Cortex of kidney (tissue), 1 donor: ENCODE measurements at places on chromosomes 11 and 22.

DNA sequence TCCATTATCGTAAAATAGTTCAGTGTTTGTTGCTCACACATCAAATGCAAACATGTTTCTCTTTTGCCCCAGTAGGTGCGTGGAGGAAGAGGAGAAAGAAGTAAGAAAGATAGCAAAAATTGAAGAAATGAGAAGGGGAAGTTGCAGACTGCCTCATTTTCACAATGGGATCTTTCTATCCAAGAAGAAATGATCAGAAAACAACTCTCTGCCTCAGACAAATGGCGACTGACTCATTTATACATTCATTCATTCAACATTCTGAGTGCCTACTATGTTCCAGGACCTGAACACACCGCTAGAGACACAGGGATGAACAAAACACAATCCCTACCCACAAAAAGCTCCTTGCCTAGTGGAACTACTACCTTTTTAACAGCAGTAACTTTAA, 367 bp downstream of the HPS5 start:
- no peak for DNase-seq

DNA sequence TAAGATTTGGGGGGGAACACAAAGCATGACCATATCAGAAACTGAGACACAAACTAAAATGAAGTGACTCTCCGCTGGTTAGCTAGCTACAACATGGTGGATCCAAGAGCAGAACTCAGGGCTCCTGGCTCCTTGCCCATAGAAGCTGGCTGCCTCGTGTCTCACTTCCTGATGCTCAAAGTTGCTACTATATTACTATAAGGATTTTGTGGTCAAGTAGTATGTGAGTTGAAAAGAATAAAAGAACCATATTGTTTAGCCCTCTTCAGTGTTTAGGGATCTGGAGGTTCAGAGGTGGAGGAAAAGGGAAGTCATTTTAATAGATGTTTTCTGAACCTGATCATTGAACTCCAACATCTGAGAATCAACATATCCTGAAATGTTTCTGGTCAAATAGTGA, 16.9 kb upstream of the SIK2 start:
- no peak for DNase-seq

DNA sequence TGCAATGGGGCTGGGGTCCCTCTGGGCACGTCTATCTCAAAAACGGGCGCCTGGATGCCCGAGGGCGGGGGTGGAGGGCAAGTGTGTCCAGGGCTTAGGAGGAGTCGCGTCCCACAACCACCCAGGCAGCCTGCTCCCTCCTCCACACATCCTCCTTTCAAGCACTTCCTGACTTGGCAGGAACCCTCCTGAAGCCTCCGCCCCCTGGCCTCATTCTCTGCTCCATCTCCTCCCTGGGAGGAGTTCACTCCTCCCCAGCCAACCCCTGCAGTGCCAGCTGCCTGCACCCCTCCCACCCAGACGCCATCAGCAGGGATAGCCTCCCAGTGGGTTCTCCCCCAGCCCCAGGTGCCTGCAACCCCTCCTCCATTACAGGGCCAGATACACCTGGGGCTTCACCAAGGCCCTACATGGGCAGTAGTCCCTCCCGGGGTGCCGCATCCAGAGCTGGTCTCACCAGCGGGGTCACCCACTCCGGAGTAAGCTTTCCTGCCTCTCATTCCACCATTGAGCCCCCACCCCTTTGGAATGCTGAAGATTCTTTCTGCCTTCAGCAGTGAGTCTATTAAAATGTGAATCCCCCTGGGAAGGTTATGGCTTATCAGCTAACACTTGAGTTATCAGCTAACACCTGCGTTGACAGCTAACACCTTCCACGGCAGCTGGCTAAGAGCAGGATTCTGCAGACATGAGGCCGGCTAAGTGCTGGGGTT, 24.4 kb downstream of the RTN4R start:
- DNase-seq, result no peak

GRCh38 chr11:92955860-92956259, 13.6 kb upstream of the MTNR1B start:
- DNase-seq, result no peak

DNA sequence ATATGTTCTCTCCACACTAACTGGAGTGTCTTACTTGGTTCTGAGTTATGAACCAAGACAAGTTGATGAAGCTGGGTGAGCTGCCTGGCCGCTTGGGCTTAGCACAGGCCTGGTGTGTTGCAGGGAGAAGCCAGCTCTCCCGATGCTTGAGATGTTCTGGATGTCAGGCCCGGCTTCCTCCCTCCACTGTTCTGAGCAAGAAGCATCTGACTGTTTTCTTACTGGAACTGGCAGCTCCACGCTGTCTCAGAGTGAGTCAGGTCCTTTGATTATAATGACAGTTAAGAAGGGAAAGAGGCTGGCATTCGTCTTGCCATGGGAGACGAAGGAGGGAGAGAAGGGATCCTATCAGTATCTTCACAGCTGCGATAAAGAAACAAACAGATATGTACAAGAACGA, 46.5 kb upstream of the CRTAM start:
- no peak for DNase-seq

DNA sequence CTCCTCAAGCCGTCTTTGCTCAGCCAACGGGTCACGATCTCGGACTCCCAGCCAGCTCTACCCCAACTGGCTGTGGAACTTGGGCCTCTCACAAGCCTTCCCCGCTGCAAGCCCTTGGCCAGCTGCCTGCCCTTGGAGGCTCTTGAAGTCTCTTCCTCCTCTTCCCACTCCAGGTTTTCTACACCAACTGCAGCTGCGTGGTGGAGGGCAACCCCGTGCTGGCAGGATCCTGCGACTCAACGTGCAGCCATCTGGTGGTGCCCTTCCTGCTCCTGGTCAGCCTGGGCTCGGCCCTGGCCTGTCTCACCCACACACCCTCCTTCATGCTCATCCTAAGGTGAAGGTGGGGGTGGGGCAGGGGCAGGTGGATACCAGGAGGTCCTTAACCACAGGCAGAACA, 40.5 kb upstream of the TPBGL start:
- no peak for DNase-seq

- no peak for DNase-seq
Observed at GRCh38 chr11:103228807-103229206, 119.6 kb downstream of the DYNC2H1 start.

DNA sequence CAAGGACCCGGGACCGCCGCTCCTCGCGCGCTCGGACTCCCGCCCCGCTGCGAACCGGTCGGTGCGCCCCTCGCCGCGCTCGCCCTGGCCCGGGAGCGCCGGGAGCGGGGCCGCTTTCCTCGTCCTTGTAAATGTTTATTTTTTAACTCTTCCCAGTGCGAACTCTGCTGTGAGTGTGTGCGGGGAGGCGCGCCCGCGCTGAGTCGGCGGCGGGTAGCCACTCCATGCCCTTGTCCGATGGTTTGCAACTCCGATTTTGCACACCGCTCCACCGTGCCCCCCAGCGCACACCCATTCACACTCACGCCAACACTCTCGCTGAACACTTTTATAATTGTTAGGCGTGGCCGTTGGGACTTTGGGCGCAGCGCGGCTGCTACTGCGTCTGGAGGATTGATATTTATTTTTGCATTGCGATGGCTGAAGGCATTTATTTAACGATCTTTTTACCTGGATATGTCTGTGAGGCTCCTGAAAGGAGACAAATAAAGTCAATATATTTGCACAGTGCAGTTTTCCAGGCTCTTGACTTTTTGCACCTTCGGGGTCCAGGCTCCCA, 1.0 kb downstream of the C11orf96 start:
- DNase-seq, result no peak

- no peak for DNase-seq
Observed at GRCh38 chr11:34161812-34162492, 56.5 kb downstream of the NAT10 start.

DNA sequence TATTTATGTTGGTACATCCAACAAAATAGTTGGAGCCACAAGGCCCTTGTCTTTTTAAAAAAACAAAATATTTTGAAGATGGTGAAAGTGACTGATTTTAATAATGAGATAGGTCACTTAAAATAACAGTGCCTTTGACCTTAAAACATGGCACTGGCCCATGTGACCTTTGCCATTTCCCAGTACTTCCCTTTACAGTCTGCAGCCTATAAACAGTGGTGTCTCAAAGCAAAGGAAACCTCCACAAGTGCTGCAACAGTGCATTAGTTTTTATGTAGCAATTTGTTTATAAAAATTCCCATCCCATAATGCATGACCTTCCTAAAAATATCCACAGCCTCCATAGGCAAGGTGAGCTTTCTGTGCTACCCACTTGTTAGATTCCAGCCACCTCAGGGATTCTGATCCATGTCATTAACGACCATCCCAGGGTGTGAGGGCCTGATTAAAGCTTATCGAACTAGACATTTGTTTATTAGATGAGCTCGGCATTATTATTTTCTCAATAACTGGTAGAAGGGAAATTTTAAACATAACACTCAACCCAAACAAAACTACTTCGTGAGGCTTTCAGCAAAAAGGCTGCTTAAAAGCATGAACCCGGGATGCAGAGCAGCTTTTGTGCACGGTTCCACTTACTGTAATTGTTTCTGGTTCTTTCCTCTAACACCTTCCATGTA, 28.0 kb upstream of the CRKL start:
- no peak for DNase-seq

- no peak for DNase-seq
Observed at GRCh38 chr11:6251120-6251733, 8.4 kb upstream of the CCKBR start.

DNA sequence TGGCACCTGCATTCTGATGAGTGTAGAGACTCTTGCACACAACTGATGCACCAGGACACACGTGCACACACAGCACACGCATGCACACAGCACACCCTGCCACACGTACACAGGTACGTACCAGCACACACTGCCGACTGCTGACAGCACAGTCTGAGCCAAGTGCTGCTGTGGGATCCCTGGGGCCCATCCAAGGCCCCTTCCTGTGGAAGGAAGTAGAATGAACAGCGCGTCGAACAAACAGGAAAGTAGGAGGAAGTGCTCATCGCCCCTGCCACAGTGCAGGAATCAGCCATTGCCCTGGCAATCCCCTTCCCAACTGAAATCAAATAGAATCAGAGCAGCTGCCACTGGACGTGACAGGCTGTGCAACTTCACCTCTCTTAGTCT, 57.9 kb downstream of the CD82 start:
- DNase-seq, result no peak

DNA sequence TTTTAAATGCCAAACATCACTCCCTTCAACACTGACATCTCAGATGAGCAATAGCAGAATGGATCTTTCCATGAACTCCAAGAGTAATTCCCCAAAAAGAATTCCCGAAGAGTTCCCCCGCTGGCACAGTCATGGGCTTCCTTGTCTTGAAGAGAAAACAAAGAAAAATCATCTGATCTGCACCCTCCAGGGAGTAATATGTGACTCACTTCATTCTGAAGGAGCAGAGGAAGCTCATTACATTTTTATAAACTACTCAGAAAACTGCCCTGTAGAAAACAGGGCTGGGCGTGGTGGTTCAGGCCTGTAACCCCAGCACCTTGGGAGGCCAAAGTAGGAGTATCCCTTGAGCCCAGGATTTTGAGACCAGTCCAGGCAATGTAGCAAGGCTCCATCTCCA, 35.7 kb downstream of the CELSR1 start:
- DNase-seq, result no peak

GRCh38 chr11:45560913-45561281, 104.5 kb downstream of the CHST1 start:
- no peak for DNase-seq

GRCh38 chr11:10653946-10654810, 39.4 kb downstream of the IRAG1 start:
- DNase-seq, result no peak

GRCh38 chr11:65885808-65886536, 2.3 kb downstream of the FIBP start:
- no peak for DNase-seq

DNA sequence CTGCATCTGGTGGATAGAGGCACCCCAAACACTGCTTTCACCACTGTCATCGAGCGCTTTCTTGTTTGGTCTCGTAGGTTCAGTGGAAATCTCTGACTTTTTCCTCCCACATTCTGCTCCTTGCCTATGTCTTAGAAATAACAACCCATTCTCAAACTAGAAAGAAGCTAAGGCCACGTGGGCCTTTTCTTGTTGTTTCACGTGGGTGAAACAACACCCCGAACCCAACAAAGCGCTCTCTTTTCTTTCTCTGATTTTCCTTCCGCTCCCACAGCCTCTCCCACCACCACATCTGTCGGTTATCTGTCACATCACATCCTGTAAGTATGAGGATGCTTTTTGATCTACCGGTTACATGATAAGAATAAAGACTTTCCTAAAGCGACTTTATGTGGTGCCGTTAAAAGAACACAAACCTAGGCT, 77.1 kb downstream of the LINC01488 start:
- DNase-seq, result no peak

- DNase-seq, result no peak
Observed at GRCh38 chr11:78961937-78962701, 387.5 kb upstream of the NARS2 start.

- DNase-seq, result no peak
Observed at GRCh38 chr11:42311514-42311913, 852.1 kb upstream of the LRRC4C start.

- no peak for DNase-seq
Observed at GRCh38 chr11:126800009-126800408, 200.6 kb downstream of the KIRREL3 start.

- no peak for DNase-seq
Observed at GRCh38 chr22:23380230-23380573, 199.9 kb downstream of the IGLL1 start.

GRCh38 chr11:113562576-113562975, 87.4 kb upstream of the DRD2 start:
- no peak for DNase-seq

GRCh38 chr11:74397501-74398243, 561 bp downstream of the PGM2L1 start:
- no peak for DNase-seq

- no peak for DNase-seq
Observed at GRCh38 chr11:133951327-133952198, 5.2 kb downstream of the IGSF9B start.

DNA sequence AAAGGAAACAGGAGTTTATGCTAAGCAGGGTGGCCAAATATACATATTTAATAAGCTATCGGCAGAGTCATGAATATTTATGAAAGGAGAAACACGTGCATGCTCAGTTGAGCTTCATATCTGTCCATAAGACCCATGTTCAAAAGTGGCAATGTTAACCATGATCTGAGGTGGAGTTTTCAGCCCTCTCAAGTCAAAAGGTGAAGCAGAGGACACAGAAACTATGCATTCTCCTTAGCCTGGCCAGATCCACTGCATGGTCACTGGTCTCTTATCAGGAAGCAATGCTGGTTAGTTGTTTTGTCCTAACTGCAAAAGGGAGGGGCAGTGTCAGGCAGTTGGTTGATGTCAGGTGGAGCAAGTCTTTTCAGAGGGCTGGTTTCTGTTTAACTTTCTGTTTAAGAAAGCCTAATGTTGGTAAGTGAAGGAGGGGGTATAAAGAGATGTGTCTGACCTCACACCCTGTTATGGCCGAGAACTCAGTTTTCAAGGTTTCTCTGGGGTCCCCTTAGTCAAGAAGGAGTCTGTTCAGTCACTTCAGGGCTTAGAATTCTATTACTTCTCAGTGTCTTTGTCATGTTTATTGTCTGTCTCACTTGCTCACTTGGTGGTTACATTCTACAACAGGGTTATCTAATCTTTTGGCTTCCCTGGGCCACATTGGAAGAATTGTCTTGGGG, 5.5 kb upstream of the SELENOH start:
- DNase-seq, result no peak

- no peak for DNase-seq
Observed at GRCh38 chr11:119619665-119620064, 109.3 kb downstream of the NECTIN1 start.

GRCh38 chr22:43723816-43724215, 88.3 kb downstream of the EFCAB6 start:
- DNase-seq, result no peak
